ENCODE measurements at places on chromosomes 7 and 10.

DNA sequence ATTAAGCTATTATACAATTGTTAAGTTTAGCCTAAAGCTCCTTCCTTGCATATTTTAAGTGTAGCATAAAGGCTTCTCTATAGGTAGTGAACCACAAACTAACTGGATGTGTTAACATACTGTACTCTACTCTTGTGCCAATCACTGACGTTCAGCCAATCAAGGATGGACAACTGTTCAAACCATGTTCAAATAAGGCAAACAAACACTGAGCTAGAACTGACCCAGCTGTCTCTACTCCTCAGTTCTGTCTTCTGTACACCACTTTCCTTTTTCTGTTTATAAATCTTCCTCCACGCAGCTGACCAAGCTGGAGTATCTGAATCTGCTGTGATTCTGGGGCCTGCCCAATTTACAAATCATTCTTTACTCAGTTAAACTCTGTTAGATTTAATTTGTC, 188.7 kb upstream of the MBL2 start:
- DNase-seq, result no peak

DNA sequence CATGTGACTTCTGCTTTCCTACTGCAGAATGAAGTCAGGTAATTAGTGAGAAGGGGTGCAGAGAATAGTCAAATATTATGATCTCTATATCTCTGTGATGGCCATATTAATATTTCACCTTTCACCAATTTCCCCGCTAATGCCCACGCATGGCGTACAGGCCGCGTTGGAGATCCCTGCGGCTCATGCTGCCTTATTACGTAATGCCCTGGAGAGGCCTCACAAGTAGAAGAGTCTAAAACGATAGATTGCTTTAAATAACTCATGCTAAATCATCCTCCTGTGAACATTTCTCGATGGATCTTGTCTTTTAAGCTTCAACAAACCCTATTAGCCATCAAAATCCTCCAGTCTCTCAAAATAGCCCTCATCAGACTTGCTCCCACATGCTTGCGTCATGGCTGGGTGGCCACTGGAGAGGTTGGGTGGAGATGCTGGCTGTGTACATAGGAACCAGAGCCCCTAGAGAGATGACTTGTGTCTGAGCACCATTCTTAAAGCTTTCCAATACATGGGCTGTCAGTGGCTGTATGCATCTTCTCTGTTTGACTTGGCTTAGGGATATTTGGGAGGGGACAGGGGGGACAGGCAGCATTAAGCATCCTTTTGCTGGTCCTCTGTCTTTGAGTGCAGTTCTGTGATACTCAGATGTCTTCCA, 79.5 kb upstream of the INSYN2A start:
- DNase-seq, result no peak

DNA sequence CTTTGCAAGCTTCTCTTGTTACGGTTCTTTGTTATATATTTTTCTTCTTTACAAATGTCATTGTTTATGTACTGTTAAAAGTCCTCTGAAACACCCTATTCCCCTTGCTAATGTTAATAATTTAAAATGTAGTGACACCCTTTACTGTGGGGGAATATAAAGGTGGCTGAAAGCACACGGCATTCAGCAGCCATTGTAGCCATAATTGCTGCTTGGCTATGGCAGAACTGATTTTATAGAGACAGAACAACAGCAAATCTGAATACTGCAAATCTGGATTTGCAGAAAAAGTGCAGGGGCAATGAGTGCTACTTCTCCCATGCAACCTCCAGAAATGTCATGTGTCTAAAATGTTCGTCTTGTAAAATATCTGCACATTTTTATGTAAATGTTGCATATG, 3.7 kb upstream of the WASL start:
- DNase-seq, result no peak

DNA sequence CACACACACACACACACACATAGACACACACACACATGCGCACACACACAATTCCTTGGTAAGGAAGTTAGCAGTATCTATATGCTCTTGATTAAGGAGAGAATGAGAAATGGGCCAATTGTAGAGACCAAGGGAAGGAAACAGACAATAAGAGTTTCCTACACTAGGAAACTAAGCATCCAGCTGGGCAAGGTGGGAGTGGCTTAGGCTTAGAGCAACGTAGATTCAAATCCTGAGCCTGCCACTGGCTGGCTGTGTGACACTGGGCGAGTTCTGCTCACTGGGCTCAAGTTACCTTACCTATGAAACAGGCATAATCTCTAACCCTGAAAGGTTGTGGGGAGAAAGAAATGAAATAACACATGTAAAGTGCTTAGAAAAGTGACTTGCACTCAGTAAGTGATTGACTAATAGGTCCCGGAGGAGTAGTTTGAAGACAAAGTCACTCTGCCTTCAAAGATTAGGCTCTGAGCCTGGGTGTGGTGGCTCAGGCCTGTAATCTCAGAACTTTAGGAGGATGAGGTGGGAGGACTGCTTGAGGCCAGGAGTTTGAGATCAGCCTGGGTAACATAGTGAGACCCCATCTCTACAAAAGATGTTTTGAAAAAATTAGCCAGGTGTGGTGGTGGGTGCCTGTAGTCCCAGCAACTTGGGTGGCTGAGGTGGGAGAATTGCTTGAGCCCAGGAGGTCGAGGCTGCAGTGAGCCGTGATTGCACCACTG, 701.4 kb downstream of the PARD3 start:
- no peak for DNase-seq

GRCh38 chr10:108230478-108231170, 1066.1 kb upstream of the SORCS1 start:
- no peak for DNase-seq

DNA sequence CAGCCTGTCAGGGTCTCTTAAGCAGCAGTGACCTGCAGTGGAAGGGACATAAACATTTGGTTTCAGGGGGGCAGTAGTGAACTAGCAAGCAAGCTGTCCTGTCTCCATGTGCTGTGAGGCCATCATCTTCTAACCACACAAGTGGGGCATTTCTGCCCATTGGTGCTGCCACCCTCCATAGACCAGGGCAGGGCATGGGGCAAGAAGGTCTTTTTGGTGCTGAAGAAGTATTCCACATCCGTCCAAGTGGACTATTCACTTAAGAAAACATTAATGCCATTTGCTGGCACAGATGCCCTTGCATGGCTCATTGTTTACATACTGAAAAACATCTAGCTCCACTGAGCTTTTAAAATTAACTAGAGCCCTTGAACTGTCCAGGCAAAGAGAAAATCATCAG, 35.8 kb downstream of the ALOX5 start:
- DNase-seq, result no peak

- DNase-seq, result no peak
Measured at GRCh38 chr7:153432063-153432462, 620.1 kb upstream of the DPP6 start.

GRCh38 chr7:44720301-44720700, 28.3 kb upstream of the ZMIZ2 start:
- DNase-seq, result no peak

DNA sequence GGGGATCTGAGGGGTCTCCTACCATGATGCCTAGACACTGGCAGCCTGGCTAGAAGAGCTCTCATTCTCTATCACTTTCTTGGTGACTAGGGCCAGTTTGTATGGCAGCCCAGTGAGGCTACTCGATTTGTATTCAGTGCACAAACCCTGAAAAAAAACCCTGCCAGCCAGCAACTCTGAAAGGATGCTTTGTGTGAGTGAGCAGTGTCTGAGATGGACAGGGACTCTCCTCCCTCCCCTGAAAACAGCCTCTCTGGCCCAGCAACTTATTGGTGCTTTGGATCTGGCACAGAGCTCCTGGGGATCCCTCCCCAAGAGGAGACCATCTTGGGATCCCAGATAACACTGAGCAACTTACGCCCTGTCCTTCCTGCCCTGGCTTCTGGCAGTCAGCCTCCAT, 10.8 kb upstream of the LRRC4 start:
- DNase-seq, result no peak

GRCh38 chr10:124565565-124566221, 104.1 kb downstream of the LHPP start:
- peak; percentile 37 for DNase-seq

DNA sequence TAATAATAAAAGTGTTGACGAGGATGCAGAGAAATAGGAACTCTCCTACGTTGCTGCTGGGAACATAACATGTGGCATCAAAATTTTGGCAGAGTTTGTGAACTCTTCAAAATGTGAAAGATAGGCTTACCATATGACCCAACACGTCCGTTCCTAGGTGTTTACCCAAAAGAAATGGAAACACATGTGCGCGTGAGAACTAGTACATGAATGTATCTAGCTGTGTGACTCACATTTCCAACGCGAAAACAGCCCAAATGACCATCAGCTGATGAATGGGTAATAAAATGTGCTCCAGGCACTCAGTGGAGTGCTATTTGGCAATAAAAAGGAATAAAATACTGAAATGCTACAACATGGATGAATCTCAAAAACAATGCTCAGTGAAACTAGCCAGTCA, 10.4 kb upstream of the ELFN1 start:
- no peak for DNase-seq

DNA sequence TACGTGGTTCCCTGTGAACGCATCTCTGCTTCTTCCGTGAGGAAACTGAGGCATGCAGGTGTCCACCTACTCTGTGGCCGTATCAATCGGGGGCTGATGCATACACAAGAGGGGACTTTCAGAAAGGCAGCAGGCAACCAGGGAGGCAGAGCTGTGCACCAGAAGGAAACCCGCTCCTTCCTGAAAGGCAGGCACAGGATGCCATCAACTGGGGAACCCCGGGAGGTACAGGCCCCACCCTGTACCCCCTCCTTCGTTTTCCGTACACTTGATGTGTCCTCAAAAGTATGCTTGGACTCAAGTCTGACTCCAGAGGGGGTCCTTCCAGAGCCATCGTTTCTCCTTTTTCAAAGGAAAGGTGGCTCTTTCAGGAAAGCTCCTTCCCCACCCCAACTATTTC, 59.5 kb downstream of the ASB13 start:
- no peak for DNase-seq

DNA sequence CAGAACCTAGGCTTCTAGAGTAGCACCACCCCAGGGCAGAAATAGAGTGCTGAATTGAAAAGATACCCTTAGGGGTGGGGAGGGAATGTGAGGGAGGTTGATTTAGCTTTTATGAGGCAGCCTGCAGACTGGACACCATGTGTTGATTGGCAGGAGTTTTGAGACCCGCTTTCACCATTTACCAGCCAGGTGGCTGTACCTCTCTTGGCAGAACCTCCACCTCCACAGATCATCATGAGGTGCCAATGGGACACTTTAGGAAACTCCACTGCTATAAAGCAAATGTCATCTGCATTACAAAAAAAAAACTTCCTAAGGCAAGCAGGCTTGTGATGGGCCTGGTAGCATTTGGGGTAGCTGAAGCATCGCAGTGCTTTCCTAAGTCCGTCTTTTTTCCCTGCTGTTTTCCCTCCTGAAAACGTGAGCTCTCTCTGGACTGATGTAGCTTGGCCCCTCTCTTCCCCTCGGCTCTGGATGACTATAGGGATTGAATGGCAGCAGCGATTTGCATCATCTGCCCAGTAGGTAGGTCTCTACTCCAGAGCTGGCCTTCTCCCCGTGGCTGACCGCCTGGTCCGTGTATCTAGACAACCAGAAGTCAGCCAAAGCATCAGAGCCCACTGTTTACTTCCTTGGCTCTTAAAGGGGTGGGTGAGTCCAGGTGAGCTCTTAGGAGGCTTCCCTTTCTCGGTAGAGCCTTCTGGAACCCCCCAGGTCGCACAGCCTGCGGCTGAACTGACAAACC, 1.3 kb downstream of the PCBD1 start:
- no peak for DNase-seq

DNA sequence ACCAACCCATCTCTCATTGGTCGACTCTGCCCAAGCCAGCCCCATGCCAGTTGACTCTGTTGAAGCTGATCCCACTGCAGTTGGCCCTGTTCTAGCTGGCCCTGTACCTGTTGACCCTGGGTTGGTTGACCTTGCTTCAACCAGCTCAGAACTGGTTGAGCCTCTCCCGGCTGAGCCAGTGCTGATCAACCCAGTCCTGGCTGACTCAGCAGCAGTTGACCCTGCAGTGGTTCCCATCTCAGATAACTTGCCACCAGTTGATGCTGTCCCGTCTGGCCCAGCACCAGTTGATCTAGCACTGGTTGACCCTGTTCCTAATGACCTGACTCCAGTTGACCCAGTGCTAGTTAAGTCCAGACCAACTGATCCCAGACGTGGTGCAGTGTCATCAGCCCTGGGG, 7.4 kb downstream of the PPRC1 start:
- DNase-seq, result no peak

GRCh38 chr7:7568553-7568952, 1.9 kb downstream of the MIOS start:
- DNase-seq, result no peak

- DNase-seq, result no peak
Measured at GRCh38 chr10:78937800-78938694, 130.7 kb upstream of the ZMIZ1 start.

GRCh38 chr10:13865758-13866491, 279.2 kb downstream of the PRPF18 start:
- no peak for DNase-seq

DNA sequence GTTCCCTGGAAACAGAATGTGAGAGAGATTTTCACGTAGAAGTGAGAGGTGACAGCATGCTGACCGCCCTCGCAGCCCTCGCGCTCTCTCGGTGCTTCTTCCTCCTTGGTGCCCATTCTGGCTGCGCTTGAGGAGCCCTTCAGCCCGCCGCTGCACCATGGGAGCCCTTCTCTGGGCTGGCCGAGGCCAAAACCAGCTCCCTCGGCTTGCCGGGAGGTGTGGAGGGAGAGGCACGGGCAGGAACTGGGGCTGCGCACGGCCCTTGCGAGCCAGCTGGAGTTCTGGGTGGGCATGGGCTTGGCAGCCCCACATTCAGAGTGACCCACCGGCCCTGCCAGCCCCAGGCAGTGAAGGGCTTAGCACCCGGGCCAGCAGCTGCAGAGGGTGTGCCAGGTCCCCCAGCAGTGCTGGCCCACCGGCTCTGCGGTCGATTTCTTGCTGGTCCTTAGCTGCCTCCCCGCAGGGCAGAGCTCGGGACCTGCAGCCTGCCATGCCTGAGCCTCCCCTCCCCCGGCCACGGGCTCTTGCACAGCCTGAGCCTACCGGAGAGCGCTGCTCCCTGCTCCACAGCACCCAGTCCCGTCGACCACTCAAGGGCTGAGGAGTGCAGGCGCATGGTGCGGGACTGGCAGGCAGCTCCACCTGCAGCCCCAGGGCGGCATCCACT, 888.7 kb upstream of the ZWINT start:
- no peak for DNase-seq

DNA sequence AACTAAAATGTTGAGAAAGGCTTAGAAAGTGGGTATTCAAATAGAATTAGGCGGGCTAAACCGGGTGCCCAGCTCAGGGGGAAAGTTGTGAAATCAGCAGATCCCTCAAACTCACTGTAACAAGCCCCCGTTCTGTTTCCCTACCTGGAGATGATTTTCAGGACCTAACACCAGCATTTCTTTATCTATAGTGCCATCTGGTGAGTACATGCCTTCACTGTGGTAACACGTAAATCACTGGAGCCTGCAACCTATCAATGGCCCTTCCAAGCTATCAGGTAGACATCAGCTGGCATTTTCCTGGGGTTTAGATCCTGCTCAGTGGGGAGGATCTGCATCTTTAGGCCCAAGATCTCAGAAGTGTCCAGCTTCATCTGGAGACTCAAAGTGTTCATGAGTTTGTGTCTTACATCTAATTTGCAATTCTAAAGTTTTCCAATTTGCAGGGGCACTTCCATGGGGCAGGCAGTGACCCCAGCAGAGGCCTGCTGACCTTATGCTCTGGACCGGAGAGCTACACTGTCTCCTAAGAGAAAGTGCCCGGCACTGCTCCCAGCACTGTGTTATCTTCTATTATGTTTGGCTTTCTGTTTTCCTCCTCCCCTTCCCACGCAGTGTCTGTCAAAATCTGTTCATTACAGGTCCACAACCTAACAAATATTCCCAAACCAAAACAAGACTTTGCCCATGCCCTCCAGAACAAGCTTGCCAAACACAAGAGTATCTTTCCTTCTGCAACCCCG, 132.5 kb downstream of the LSM5 start:
- DNase-seq, result no peak
